ENCODE measurements at places on chromosomes 5 and 9. TPM values are rescaled to one million over a fixed set of nuclear protein-coding genes. Genes with fewer than 3 reads are reported as not detected.

Gene ZNF462
- total RNA-seq = 41.4 TPM

Gene FOXD4L4
- 0.50 TPM for total RNA-seq

Gene CAVIN4
- 1.0 TPM for total RNA-seq

Gene SOHLH1
- not detected for total RNA-seq

Gene ZFR
- total RNA-seq = 49.5 TPM

- DNase-seq = no peak
Measured at GRCh38 chr5:87946271-87946670, 322.4 kb downstream of the TMEM161B start.

DNA sequence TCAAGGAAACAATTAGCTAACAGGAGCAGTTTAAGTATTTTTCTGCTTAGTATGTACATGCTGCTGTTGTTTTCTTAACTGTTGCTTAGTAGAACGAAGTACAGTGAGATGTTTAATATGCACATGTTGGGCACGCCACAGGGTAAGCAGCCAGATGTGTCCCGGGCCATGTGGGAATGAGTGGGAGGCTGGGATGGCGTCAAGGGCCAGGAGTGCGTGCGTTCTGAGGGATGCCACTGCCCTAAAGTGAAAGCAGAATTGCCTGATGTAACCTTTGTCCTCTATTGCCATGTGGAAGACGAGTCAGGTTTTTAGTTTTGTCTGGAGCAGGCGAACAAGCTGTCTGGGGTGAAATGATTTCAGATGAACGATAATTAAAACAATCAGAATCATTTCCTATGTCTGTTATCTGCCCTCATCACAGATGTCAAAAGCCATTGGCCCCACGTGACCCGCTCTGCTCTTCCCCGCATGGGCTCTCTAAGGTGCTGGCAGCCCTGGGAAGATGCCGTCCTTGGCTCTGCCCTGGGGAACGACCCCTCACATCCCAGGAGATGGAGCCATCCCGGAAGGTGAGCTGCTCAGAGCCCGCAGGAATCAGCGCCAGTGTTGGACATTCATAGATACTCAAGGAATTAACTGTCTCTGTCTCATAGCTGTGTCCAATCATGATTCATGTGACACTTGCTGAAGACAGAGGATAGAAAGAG lies 356.6 kb upstream of the IRX4 start:
- DNase-seq = no peak

DNA sequence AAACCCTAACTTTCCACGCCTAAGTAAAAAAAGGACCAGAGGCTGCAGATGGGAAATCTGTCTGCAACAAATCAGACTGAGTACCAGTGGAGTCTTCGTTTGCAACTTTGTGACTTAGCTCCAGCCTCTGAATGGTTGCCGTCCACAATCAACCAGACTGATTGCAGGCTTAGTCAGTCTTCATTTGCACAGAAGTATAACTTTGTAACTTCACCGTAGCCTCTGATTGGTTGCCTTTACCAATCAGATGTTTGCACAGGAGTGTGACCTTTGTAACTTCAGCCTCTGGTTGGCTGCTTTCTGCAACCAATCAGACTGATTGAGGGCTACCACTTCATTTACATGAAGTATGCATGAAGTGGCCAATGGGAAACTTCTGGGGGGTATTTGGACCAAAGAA lies 53.7 kb downstream of the TGFBR1 start:
- no peak for DNase-seq

DNA sequence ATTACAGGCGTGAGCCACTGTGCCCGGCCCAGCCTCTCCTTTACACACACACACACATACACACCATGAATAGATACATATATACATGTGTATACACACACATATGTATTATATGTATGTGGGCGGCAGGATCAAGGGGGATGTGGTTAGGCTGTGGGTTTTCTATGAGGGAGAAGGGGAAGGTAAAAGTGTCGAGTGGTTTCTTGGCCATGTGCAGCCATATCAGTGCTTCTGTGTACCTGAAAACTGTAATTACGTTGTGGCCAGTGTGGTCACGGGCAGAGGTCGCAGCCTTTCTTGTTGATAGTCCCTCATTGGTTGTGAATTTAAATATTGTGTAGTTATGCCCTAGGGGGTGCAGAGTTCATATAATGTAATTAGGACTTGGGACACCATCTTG lies 16.5 kb downstream of the CDK20 start:
- no peak for DNase-seq

- DNase-seq = no peak
Measured at GRCh38 chr5:108650997-108651396, 96.7 kb upstream of the FER start.

- no peak for DNase-seq
Measured at GRCh38 chr5:34587355-34588241, 68.5 kb upstream of the RAI14 start.
